ENCODE measurements at places on chromosomes 5 and 9.

DNA sequence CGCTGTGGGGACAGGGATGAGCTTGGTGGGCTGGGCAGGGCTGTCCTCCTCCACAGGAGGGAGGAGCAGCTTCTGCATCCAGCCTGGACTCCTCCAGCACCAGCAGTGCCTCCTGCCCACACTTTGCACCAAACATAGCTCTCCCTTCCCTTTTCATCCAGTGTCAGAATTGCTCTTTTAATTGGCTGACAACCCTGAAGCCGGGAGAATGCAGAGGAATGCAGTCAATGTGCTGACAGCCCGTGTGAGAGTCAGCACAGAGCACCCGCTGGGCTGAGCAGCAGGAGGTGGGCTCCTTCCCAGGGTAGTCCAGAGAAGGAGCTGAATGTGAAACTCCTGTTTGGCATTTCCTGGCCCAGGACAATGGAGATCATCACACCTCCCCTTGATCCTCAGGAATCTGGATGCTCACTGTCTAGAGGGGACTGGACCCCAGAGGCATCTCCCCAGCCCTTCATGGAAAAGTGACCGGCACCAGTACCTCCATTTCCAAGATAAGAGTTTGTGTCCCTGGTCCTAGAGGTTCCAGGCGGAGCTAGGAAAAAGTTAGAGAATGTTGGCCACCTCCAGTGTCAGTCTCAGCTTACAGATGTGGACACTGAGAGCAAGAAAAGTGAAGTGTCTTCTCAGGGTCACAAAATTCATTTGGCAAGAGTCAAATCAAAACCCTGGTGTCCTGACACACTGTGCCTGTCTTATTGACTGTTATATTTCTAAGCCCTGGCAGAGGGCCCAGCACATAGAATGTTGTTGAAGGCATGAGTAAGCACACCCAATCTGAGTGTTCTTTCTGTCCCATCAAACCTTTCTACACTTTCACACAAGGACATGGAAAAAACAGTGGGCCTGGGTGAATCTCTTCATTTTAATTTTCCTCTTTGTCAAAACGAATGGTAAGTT, 202.1 kb downstream of the SNX18 start:
- DNase-seq = peak; percentile 71

DNA sequence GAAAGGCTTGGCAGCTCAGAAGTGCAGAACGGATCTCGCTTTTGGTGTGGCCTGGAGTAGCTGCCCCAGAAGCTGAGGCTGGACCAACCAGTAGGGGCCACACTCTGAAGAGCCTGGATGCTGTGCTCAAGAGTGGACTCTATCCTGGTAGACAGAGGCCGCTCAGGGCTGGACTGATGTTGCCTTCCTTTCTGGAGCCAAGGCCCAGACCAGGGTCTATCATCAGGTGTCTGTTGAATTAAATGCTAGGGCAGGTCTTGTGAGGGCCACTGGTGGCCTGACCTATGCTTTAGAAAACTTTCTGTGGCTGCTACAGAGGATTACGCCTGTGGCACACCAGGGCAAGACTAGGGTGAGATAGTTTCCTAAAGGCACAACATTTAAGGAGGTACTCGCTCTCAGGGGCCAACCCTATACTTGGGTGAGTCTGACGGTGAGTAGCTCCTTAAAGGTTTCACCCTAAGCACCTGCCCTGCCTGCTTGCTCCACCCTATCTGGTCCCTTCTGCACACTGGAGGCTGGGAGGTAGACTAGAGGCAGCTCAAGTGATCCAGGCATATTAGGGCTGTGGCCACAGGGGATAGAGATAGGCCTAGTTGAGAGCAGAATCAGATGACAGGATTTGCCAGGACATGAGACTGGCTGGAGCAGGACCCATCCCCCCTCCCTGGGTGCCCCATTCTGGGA, 9.8 kb upstream of the IRF1 start:
- no peak for DNase-seq

DNA sequence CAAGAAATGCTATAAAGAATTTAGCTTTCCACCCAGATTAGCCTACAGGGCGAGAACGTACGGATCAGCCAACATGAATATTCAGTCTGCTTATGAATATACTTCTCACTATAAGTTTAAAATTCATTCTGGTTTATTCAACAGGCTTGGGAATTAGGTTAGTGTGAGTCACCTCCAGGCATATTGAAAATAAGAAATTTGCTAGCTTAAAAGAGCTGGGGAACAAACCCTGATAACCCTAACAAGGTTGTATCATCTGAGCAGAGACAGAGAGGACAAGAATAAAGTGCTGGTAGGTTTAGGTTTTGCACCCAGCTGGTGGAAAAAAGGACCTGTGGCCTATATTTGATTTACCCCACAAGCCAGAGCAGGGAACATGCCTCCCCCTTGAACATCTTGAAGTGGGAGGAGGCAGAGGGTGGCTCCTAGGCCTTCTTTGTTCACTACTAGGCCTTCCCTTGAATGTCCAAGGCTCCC, 12.3 kb downstream of the FNBP1 start:
- no peak for DNase-seq

DNA sequence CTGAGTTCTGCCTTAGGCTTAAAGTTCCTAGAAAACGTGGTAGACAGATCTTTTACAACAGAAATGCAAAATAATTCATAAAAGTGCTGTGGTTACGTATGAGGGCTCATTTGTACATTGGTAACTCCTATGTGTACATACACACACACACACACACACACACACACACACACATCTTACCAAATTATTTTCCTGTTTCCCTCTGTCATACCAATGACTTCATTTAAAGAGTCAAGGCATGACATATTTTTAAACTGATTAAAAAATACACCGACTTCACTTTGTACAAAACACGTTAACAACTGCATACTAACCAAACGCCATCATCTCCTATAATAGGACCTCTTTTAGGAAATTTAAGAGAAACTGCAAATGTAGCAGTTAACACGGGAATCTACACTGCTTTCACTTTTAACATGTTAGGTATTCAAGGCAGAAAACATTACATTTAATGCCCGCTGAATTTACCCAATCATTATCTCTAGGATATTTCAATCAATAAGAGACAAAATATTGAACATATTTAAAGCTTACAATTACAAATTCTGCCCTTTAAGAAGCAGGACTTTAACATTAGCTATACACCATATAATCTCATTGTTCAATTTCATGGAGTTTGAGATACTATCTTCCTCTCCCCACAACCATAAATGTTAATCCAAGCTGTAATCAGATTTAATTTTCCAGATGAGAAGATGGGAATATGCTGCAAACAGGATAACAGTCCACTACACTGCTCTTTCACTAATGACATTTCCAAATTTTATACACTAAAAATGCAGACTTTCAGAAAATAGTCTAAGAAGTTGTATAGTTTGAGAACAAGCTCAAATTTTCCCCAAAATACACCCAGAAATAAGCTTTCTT, 133.1 kb downstream of the DENND1A start:
- DNase-seq = no peak

DNA sequence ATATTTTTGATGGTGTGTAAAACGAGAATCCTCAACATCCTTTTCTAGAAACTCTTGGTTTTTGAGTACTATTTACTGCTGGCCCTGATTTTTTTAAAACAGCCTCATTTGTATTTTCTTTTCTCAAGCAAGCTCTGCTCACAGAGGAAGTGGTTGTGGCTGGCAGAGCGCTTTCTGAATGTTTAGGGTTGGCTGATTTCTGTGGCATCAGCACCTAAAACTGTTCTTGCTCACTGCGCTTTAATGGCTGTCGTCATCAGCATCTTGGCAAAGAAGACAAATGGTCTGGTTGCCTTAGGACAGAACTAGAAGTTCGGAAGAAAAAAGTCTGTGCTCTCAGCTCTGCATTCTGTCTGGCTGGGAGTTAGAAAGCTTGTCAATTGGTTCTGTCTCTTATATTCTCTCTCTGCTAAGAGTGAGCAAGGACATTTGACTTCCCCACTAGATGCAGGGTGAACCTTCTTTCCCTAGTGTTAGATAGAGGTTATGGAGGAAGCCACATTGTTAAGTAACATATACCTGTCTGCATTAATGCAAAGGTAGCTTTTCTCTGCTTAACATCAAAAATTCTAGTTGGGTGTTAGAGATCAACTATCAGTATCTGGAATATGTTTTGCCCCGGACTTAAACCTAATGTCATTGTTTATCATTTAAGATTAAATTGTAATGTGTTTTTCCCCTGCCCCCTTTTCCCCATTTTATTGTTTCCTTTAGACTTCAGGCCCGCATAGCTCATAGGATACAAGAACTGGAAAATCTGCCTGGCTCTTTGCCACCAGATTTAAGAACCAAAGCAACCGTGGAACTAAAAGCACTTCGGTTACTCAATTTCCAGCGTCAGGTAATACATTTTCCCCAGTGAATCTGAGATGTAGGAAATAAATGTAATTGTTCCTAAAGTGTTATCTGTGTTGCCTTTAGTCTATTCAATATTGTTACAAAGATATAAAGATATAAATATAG, 39.0 kb downstream of the SMARCA2 start:
- DNase-seq = peak; percentile 33

GRCh38 chr9:130806327-130806716, 28.7 kb upstream of the ABL1 start:
- DNase-seq = no peak

- no peak for DNase-seq
These were observed 268.9 kb downstream of the PIK3R1 start for GRCh38 chr5:68484307-68485068.

- no peak for DNase-seq
These were observed 181.8 kb downstream of the GADD45G start for GRCh38 chr9:89786655-89787054.

GRCh38 chr9:17130291-17130690, 4.5 kb upstream of the CNTLN start:
- no peak for DNase-seq

Data from HT1080 (cell line).